ENCODE measurements at places on chromosomes 13 and 19.

GRCh38 chr13:35549481-35549880 is 73.0 kb upstream of the MAB21L1 start:
- DNase-seq = no peak

GRCh38 chr13:47696674-47697073 is 304.4 kb downstream of the SUCLA2 start:
- DNase-seq = no peak

GRCh38 chr13:30867089-30867669 is 38.9 kb upstream of the MEDAG start:
- DNase-seq = no peak

- peak; percentile 7 for DNase-seq
These were observed 75.8 kb upstream of the UBAC2 start for GRCh38 chr13:99124794-99125316.

DNA sequence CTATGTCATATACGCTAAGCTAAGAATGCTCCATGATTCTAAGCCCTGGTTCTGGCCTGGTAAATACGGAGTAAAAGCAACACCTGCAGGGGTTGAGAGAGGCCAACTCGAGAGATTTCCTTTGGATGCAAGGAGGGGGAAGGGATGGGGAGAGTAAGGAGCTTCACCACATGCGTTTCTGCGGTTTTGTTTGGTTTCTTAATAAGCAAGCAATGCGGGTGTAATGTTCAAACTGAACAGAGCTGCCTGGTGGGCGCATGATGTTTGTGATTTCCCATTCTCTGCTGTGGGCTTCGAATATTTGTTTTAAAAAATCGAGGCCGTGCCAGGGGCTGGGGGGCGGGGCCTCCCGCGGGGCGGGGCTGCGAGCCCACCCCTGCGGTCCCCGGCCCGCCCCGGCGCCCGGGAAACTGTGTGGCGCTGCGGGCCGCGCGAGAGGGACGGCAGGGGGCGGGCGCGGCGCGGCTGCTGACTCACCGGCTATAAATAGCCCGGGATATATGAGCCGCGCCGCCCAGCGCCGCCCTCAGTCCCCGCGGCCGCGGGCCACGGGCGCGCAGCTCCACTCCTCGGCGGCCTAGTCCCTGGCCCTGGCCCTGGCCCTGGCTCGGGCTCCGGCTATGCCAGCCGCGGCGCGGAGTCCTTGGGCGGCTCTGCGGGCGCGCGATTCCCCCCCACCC is 5.1 kb downstream of the BBC3 start:
- peak; percentile 82 for DNase-seq

DNA sequence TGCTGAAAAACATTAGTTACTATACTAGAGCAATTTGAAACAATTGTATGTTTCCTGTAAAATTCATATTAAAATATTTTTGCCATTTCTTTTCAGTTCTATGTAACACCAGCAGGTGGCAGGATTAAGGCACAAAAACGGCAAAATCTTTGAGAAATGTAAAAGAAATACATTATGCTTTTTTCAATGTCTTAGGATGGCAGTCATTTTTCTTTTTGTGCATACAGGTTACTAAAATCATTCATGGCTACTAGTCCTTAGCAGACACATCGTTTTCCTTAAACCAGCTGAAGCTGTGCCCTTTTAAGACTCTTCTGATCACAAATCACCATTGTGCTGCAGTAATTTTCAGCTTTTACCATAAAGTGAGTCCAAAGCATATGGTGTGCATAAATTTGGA is 800.7 kb upstream of the SLITRK5 start:
- peak; percentile 51 for DNase-seq

- DNase-seq = no peak
These were observed 7.3 kb downstream of the LYL1 start for GRCh38 chr19:13095393-13095784.

- no peak for DNase-seq
These were observed 1.0 kb downstream of the KLF1 start for GRCh38 chr19:12885749-12886650.

- no peak for DNase-seq
These were observed 551.0 kb upstream of the ATXN8OS start for GRCh38 chr13:69556540-69557196.

DNA sequence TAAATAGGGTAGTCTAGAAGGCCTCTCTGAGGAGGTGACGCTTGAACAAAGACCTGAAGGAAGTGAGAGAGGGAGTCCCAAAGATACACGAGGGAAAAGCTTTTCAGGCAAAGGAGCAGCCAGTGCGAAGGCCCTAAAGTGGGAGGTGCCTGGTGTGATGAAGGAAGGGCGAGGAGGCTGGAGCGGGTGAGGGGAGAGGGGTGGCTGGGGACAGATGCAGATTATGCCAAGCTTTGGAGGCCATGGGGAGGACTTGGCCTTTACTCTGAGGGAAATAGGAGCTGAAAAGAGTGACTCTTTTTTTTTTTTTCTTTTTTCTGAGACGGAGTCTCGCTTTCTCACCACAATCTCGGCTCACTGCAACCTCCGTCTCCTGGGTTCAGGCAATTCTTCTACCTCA is 2.9 kb downstream of the CLPTM1 start:
- DNase-seq = no peak

DNA sequence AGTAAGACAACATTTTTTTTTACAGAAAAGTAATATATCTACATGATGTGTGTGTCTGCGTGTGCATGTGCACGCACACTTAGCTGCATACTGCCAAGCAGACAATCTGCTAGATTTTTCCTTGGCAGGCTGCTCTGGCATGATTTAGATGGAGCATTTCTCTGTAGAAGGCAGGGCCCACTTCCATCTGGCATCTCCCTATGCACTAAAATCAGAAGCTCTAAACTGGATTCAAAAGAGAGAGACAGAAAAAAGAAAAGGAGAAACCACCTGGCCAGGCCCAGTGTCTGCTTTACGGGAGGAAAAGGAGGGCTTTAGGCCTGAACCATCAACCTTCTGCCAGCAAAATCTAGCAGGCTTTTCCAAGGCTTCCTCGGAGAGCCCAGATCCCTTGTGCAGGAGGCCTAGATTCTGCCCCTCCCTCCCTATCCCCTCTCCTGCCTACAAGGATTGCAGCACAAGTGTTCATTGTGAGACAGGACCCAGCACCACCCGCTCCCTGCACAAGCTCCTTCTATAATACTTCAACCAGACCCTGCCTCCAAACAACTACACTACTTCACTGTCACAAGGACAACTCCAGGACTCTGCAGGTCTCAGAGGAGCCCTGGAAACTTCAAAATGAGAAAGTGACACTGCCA is 99.3 kb downstream of the DOCK9 start:
- DNase-seq = no peak

DNA sequence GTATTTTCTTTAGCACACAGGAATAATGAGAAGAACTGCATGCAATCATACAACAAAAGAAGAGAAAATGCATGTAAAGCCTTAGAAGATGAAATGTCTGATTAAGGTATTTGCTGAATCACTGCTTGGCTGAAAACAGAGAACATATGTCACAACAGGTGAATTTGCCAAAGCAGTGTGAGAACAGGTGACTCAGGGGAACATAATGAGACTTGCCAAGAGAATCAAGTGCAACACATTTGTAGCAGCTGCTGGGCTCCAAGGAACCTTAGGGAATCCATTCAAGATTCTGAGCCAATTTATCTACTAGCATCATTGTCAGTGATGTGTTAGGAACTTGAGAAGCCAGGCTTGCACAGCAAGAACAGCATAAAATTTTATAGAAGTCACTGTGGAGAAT is 273.1 kb downstream of the PCDH20 start:
- DNase-seq = no peak

DNA sequence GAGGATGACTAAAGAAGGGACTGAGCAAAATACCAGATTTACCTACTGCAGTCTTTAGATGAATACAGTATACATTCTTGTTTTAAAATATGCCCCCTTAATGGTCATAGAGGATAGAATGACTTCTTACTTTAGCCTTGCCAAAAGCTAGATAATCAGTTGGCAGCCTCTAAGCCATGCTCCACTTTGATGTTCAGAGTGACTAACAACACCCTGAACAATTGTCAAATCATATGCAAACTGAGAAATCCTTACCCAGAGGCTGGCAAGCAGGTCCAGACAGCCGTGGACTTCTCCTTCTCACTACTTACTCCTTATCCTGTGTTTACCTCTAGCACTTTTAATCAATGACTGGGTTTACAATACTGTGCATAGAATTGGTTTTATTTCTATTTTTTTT is 23.6 kb upstream of the PHF11 start:
- no peak for DNase-seq

- peak; percentile 57 for DNase-seq
These were observed 62.1 kb downstream of the KLF2 start for GRCh38 chr19:16386619-16387240.

- no peak for DNase-seq
These were observed 20.3 kb downstream of the HPN start for GRCh38 chr19:35061583-35062373.

DNA sequence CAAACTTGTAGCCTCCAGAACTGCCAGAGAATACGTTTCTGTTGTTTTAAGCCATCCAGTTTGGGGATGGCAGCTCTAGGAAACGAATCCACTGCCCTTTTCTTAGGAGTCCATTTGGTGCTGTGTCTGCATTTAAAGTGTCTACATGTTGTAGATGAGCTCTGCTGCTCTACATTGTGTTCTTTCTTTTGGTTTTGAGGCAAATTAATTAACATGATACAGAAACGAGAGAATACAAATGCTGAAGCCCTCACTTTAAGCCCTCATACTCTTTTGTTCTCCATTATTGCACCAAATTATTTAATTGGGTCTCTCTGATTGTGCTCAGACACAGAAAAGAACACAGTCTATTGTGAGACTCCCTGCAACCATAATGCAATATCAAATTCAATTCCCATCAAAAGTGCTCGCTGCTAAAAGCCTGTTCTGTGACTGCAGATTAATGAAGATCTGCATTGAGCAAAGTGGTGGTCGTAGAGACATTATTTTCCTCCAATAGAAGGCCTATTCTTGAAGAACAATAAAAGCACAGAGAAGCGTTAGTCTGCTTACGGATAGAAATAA is 166.3 kb upstream of the SOX21 start:
- no peak for DNase-seq

DNA sequence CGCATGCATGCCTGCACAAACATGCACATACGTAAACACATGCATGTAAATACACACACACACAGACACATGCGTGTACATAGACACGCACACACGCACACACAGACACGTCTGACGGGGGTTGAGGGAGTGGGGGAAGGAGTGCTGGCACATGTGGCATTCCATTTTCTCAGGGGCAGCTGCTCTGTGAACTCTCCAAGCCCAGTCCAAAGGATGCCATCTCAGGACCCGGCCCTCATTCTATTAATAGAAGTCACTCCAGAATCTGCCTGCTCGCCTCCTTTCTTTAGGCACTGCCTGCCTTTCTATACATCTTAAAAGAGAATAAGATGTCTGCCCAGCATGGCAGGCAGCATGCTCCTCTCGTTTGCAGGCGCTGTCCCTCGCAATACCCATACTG is 5.3 kb downstream of the ARHGEF7 start:
- no peak for DNase-seq

DNA sequence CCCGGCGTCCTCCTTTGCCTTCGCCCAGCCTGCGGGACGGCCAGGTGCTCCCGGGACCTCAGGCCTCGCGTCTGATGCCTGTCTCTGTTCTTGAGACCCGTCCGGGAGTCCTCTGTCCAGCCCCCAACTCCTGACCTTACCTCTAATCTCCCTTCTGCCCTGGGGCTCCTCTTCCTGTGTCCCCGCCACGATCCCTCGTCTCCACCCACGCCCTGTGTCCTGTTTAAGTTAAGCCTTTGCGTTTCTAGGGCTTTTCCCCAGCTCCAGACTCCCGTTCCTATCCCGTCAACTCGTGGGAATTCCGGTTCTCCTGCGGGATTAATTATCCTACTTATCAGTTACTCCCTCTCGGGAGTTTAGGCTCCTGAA is 686 bp downstream of the LENG8 start:
- peak; percentile 39 for DNase-seq

GRCh38 chr19:30492586-30493270 is 120.5 kb downstream of the ZNF536 start:
- no peak for DNase-seq

DNA sequence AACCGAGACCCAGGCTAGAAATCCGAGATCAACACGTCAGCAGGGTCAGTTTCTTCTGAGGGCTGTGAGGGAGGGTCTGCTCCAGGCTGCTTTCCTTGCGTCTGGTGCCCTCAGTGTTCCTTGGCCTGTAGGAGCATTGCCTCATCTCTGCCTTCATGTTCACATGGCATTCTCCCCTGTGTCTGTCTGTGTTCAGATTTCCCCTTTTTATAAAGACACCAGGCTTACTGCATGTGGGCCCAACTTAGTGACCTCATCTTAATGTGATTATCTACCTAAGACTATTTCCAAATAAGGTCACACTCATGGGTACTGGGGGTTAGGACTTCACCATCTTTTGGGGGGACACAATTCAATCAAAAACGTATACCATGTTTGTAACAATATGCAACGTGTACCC is 57.2 kb upstream of the C1QTNF9 start:
- no peak for DNase-seq

DNA sequence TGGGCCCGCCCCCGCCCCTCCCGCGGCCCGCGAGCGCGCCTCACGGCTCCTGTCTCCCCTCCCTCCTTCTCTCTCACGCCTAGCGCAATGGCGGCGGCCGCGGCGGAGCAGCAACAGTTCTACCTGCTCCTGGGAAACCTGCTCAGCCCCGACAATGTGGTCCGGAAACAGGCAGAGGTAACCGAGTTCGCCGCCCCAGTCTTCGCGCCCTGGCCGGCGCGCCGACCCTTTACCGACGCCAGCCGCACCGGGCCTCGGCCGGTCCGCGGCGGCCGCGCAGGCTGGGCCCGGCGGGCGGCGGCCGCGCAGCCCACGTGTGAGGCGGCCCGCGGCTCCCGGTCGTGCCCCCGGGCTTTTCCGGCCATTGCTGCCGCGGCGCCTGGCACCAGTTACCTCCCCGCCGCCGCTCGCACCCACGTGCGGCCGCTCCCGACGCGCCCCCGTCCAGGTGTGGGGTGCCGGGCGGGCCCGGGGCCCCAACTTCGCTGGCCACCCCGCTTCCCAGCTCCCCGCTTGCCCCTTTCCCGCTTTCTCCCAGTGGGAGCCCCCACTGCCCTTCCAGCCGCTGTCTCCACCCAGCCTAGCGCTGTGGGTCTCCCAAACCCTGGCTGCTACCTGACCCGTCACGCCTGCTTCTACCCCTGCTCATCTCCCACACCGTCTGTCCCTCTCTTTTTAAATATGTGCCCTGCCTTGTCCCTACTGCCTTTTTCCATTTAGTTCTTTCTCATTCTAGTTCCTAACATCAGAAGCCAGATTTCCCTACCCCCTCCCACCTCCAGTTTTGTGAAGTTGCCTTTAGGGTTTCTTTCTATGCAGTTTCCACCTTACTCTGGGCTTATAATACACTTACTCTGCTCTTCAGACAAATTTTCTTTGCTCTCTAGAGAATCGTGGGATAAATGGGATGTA is 23.4 kb downstream of the IPO5 start:
- peak; percentile 21 for DNase-seq

Measured in trophoblast cell (in vitro differentiated cells and primary cell).